ENCODE measurements at places on chromosomes 5 and 9.

- DNase-seq, result no peak
These were observed 66.4 kb downstream of the ELL2 start for GRCh38 chr5:95895251-95895650.

DNA sequence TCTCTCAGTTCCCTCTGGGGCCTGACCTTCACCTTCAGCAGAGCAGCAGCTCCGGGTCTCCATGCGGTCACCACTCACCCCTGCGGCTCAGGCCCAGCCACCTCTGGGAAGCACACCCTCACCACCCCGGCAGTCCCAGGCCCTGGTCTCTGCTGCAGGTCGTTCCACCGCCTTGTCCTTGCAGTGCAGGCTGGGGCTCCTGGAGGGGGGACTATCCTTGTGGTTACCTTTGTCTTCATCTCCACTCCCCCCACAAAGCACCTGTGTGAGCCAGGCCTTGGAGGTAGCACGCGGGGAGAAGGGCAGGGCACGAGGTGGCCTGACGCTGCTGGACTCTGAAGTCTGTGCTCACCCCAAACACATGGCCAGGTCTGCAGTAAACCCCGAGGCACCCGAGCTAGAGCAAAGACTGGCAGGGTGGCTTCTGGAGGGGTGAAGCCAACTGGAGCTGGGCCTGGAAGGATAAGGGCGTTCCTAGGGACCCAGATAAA is 33.2 kb upstream of the RXRA start:
- no peak for DNase-seq

DNA sequence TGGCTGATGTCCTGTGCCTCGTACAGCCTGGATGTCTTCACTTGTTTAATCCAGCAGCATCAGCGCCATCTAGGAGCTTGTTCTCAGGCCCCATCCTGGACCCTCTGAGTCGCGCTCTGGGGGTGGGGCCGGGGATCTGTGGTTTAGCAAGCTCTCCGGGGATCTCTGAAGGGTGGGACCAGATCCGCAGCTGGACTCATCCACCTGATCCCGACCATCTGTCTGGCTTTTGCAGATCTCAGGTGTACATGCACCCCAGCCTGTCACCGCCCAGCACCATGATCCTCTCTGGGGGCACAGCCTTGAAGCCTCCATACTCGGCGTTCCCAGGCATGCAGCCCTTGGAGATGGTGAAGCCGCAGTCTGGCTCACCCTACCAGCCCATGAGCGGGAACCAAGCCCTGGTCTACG is 15.1 kb upstream of the POMT1 start:
- DNase-seq, result no peak

DNA sequence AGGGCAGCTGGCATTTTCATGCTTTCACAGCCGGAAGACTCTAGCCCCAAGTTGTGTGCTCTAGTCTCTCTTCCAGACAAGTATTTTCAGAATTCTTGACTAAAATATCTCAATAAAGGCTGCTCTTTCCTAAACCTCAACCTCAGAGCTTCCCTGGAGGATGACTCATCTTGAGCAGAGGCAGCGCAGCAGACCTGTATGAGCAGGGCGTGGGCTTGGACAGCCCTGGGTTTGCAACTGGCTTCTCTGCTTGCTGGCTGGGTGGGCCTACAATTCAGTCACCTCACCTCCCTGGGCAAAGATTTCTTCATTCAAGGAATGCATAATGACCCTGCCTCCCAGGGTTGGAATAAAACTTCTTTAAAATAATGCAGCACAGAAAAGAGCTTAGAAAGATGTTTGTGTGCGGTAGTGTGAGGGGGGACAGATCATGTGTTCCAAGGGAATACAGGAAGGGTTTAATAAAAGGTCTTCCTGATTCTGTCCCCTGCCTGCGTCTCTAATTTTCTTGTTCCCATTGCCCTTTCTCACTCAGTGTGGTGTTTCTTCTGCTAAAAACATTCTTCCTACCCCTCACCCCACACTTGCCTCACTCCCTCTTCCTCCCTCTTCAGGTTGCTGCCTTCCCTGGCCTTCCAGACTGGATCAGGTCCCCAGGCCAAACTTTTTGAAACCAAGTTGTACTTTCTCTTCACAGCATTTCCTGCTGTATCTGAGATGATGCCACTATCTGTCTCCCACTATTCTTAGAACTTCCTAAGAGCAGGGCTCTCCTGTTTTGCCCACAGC is 39.4 kb upstream of the MAP1B start:
- DNase-seq, result no peak

DNA sequence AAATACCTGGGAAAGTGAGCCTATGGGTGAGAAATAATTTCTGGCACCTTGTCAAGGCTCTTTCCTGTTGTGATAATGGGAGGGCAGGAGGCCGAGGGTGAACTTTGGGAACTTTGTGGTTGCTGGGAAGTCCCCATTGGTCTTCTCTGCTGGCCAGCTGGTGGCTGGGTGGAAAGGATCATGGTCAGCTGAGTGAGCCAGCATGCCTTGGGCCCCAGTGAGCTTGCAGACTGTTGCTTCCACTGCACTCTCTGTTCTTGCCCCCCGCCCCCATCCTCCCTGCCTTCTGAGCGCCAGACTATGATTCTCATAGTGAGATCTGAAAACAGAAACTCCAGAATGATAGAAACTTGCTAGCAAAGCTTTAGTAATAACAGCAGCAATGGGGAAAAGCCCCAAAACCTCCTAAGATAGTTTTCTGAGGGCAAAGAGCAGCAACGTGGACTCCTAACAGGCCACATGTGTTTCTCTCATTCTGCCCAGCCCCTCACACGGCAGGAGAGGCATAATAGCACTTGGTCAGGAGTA is 139.2 kb upstream of the SMARCA2 start:
- DNase-seq, result no peak

GRCh38 chr9:113474360-113475028 is 11.0 kb downstream of the RGS3 start:
- DNase-seq, result no peak

DNA sequence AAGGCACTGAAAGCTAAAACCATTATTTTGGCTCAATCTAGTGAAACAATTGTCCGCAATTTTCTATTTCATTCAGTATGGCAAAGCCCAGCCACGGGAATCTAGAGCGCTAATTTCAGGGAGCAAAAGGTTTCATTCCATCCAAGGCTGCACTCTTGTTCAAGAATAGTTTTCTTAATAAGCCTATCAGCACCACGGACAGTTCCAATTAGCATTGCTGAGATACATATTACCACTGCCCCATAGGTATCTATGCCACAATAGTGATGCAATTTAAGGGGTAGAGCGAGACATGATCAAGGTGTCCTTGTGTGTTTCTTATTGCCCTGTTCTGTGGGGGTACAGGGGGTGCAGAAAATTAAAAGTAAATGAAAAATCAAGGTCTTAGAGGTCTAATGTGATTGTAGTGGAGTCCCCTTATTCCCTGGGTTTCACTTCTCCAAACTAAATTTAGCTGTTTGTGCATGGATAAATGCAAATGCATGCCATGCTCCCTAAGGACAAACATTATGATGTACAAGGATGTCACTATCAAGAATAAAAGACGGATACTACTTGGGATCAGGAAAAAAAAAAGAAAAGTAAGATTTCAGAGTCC is 45.5 kb downstream of the SPOCK1 start:
- DNase-seq, result no peak

GRCh38 chr9:114057161-114057885 is 20.8 kb downstream of the AMBP start:
- no peak for DNase-seq

Measured in activated CD4-positive, alpha-beta T cell treated with anti-CD3 and anti-CD28 coated beads for 4 hours (primary cell).